Putamen (tissue), 1 donor: ENCODE measurements at places on chromosomes 2 and 18.

DNA sequence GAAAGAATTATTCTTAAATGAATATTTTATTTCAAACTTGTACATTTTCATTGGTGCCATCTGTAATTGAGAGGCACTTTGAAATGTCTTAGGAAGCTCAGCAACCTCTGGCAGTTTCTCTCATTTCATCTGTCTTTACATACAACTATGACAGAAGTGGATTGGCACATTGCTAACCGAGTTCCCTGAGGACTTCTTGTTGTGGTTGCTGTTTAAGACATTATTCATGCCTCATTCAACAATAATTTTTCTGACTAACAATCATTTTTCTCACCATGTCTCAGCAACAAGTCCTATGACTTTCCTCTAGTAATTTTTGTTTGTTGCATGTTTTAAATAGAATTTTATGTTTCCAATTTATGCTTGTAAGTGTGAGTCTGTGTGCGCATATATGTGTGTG, 284.0 kb upstream of the CWC22 start:
- DNase-seq: no peak

GRCh38 chr18:73087282-73087977, 219.6 kb upstream of the NETO1 start:
- no peak for DNase-seq

DNA sequence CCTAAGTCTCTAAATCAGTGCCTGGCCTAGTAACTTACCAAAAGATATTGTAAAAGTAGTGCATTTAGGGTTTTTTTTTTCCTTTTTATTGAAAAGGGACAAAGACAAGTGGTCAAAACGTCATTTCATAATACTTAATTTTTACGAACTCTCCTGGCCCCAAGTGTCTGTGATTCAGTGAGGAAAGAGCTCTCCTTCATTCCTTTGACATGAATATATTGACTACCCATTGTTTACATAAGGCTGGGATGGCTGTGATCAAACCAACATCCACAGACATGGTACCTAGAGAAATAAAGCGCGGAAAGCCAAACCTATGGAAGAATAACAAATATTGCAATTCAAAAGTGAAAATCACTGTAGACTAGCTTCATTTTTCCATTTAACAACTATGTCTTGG, 198.4 kb downstream of the BABAM2 start:
- DNase-seq: no peak

DNA sequence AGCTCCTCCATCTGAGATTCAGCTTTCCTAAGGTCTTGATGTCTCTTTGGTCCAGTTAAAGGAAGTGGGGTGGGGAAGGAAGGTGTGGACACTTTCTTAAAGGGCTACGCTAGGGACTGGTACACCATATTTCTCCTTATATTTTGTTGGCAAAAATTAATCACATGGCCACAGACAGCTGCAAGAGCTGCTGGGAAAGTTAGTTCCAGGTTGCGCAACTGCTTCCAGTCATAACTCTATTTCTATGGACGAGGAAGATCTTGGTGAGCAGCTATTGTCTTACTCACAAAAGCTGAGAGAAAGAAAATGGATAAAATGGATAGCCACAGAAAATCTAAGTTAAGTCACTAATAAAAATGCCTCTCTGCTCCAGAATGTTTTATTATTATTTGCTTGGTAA, 60.7 kb upstream of the PPM1B start:
- DNase-seq: no peak

DNA sequence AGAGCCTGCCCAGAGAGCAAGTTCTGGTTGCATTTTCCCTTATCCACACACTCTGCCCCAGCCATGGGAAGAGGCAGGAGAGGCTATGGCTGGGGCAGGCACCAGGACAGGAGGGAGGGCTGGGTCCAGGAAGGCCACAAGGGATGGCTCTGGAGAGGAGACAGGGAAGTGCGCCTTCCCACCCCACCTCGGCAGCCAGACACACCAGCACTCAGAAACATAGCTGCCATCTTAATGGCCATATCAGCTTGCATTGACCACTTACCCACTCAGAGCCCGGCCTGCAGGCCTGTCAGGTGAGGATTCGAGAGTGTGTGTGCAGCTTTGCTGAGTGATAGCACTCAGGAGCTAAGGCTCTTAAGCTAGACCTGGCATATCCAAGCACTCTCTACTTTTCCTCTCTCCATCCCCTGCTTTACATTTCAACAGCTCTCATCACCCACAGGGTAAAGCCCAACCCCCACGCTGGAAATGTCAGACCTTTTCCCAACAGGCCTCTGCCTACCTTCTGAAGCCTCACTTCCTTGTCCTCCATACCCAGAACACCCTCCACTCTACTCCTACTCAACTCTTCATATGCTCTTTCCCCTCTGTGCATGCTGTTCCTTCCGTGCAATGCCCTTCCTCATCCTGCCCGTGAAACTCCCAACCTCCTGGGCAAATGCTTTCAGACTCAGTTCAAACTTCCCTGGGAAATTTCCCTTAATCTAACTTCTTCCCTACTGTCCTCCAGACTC, 147.9 kb downstream of the TNS1 start:
- no peak for DNase-seq

- DNase-seq: no peak
These were observed 2.8 kb upstream of the GAD1 start for GRCh38 chr2:170813611-170814532.

- DNase-seq: peak; percentile 100
These were observed 12.3 kb downstream of the TEX44 start for GRCh38 chr2:231604685-231605606.

DNA sequence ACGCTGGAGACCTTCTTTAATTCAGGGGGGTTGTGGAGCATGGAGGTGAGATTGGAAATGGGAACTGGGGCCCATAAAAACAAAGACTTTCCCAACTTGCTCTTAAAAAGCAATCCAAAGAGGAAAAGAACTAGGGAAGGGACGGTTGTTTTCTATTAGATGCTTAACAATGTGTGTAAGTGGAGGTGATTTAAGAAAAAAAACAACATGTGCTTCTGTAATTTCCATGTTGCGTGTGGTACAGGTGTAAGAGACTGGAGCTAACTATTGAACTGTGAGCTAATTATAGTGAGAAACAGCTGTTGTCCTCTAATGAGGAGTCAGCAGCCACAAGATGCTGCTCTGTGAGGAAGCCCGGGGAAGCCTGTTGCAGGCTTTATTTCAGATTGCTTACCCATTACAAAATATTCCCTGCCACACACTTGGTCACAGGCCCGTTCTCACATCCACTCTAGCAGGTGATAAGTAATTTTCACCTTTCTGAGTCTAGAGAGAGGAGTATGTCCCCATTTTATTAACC, 280.6 kb upstream of the PARD3B start:
- DNase-seq: no peak

- DNase-seq: no peak
These were observed 161.4 kb upstream of the GULP1 start for GRCh38 chr2:188130317-188130716.

- no peak for DNase-seq
These were observed 2.3 kb downstream of the INSIG2 start for GRCh38 chr2:118090387-118091139.

DNA sequence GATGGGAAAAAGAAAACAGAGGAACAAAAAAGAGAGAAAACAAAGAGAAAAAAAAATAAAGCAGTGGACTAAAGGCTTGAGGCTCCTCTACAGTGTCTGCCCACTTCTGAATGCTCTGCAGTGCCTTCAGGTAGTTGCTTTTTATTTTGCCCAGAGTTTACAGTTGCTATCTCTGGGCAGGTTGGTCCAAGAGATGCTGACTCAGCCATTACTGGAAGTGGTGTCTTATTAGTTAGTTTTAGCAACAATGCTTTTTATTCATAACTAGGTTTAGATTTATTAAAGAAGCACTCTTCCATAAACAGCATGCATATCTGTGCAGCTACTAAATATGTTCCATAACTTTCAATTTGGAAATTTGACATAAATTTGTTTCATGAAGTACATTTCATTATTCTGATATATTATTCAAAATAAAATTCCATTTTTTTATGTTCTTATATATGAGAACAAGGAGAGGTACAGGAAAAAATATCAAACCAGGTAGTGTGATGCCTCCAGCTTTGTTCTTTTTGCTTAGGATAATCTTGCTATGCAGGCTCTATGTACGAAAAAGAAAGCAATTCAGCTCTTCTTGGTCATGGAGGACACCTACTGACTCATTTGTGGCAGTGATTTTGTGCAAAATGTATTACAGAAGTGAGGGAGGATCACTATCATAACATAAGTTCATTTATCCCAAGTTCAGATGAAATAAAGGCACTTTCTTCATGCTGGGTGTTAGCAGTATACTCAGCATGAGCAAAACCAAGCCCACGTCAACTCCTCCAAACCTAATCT, 69.5 kb downstream of the RPIA start:
- DNase-seq: no peak

DNA sequence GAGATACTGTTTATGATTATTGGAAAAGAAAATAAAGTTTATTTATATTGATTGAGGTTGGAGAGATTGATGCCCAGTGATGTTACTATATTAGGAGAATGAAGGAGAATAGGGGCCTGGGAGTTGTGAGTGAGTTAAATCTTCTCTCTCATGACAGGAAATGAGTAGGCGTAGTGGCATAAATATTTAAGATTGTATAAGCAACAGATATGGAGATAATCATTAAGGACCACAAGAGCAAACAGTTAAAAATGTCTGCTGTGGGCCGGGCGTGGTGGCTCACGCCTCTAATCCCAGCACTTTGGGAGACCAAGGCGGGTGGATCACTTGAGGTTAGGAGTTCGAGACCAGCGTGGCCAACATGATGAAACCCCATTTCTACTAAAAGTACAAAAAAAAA, 62.7 kb downstream of the PTRHD1 start:
- no peak for DNase-seq

- no peak for DNase-seq
These were observed 2047.1 kb downstream of the SUCLG1 start for GRCh38 chr2:82412021-82412420.

- no peak for DNase-seq
These were observed 43.0 kb upstream of the PID1 start for GRCh38 chr2:229314117-229314516.

DNA sequence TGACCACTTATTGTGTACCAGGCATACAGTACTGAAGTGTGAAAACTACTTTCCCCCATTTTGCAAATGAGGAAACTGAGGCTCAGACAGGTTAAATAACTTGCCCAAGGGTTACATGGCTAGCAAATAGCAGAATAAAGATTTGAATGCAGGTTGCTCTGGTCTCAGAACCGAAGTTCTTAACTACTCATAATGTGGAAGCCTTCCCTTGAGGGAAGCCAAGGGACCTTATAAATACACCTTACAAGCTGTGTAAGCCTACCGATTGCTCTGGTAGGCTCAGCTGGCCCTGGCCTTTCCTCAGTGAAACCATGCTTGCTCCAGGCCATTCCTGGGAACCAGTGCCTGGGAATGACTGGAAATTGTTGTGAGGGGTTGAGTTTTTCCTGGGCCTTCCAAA, 114.6 kb upstream of the CDCA7 start:
- DNase-seq: no peak

GRCh38 chr18:47701134-47701533, 229.3 kb downstream of the SMAD2 start:
- no peak for DNase-seq

DNA sequence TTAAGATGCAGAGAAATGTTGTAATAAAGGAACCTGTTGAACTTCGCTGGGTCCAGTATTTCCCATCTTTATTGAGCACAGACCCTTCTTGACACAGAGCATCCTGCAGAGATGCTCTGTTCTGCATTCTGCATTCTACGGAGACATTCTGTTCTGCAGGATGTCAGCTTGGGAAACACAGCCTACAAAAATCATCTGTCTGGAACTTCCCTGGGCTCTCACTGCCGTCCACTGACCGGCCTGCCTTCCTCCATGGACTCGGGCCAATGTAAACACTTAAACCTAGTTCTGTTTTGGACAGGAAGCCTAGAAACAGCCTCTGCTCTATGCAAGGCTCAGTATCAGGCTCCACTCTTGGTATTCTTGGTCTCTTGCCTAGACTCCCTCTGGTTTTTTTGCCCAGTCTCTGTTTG, 90.0 kb upstream of the PPP1CB start:
- DNase-seq: peak; percentile 13

DNA sequence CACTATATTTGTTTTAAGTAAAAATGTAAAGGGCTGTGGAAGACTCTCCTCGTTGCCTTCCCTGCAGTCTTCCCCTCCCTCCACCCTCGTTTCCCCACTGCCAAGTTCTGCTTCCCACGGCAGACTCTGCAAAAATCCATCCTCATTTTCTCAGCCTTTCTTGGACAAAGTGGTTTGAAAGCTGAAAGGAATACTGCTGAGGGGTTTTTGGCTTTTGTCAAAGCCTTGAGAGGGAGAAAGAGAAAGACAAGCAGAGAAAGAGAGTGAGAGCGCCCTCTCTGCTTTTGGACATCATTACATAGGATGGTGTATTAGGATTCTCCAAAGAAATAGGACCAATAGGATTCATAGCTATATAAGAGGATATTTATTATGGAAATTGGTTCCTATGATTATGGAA, 455.9 kb upstream of the SOX11 start:
- no peak for DNase-seq

DNA sequence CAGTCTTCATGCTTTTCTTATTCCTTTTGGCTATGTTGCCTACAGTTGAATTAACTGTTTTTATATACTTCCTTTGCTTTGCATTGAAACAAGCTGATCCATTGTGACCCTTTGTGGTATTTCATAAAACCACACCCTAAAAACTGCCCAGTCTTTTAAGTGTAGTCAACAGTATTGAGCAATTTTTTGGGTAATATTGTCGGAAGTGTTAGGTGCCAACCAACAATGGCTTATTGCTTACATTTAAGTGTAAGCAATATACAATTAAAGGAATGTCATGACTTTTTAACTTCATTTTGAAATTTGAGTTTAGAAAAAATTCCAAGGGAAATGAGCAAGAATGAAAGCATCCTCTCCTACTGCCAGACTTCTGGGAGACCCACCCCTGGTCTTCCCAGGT, 174.1 kb downstream of the NEDD4L start:
- no peak for DNase-seq

DNA sequence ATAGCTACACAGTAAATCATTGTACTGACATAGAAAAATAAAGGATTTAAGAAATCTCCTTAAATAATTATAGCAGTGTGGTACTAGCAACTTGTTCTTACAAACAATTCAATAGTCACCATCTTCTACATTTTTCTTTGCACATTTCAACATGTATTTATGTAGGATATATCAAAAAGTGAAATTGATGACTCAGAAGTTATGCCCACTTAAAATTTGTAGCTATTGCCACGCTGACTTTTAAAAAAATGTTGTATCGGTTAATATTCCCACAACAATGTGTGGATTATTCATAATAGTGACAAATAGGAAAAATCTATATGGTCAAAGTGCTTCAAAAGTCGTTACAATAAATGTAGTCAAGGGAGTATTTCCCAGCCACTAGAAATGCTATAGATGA, 6.7 kb downstream of the TGFA start:
- DNase-seq: no peak

- no peak for DNase-seq
These were observed 11.8 kb downstream of the SERPINB8 start for GRCh38 chr18:63981719-63982118.

GRCh38 chr2:64313398-64313723, 140.6 kb upstream of the LGALSL start:
- no peak for DNase-seq
